H9 (cell line): ENCODE measurements at places on chromosomes 11 and 22. TPM values are rescaled to one million over a fixed set of nuclear protein-coding genes. Genes with fewer than 3 reads are reported as not detected.
A peak's percentile ranks its signal among the peaks of the same experiment; 100 is the strongest.

GRCh38 chr11:27187848-27188621 is 147.4 kb downstream of the BBOX1 start:
- DNase-seq: no peak

- DNase-seq: no peak
Measured at GRCh38 chr22:48104766-48105165, 1342.3 kb downstream of the TBC1D22A start.

The PPP1R14B gene
- 358 and 363 TPM in 2 replicates for total RNA-seq

- no peak for DNase-seq
Measured at GRCh38 chr11:111642542-111642941, 40.3 kb downstream of the SIK2 start.

- DNase-seq: peak; percentile 27
Measured at GRCh38 chr22:39208013-39208680, 36.6 kb downstream of the PDGFB start.

- DNase-seq: no peak
Measured at GRCh38 chr11:134048028-134048427, 20.8 kb upstream of the JAM3 start.

The PKDREJ gene
- total RNA-seq: 0.04 and 0.09 TPM in 2 replicates

GRCh38 chr11:69939551-69940245 is 120.5 kb upstream of the FGF3 start:
- DNase-seq: no peak

DNA sequence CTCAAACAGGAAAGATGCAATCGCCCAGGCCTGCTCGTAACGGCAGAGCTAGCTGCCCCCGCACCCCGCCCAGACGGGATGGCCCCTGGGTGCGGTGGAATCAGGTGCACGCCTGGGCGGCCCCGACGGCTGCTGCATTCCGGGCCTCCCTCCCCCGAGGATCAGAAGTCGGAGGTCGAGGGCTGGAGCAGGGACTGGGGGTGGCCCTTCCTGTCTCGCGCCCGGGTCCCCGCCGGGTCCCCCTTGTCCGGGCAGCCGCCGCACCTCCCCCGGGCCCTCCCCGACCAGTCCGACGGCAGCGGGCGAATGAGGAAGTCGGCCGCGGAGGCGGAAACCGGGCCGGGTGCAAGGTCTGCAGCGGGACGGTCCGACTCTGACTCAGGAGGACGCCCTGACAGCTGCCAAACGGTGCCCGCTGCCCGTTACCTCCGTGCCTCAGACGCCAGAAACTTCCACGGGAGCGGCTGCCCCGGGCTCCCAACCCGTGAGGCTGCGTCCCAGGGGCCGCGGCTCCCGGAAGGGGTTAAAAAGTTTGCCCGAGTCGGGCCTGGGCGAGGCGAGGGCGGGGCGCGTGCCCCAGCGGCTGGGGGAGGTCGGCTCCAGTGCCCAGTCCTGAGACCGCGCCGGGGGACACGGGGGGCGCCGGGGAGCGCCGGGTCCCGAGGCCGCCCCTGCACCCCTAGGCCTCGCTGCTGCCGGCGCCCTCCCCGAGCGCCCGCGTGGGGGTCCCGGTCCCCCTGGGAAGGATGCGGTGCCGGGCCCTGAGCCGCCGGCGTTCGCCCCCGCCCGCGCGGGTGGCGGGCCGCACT is 663 bp downstream of the MYH9 start:
- no peak for DNase-seq

The OR5P2 gene
- total RNA-seq: not detected in 2 replicates

The OR2D2 gene
- total RNA-seq: 0.26 and 0.79 TPM in 2 replicates

DNA sequence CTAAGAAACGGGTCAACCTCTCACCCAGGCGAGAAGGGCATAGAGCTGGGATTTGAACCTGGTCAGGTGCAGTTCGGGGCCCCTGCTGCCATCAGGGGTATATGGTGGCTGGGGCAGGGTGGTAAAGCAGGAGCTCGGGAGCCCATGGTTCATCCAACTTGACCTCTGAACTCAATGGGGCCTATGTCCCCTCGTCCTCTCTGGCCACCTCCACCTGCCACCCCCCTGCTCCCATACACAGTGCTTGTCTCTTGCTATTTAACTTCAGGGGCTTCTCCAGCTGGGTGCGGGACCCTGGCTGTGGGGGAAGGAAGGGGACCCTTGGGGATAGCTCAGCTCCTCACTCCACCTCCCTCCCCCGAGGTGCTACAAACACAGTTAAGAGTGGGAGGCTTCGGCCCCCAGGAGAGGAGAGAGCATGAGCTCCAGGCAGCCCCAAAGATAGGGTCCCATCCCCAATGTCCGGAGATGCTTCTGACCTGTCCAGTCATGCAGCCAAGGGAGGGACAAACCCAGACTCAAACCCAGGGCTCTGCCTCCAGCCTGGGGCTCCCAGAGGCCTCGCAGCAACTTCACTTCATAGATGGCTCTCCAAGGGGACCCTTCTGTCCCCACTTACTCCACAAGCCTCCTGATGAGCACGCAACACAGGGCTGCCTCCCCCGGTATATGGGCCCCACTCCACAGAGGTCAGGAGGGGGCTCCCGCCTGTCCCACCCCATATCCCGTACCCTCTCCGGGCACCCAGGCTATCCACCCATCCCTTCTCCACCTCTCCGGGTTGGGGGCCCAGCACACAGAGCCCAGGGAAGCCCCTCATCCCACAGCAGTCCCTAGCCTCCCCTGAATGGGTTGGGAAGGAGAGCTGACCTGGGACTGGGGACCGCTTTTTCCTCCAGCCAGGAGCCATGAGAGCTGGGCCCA is 712 bp downstream of the IL2RB start:
- DNase-seq: no peak

GRCh38 chr22:37739035-37739434 is 42.2 kb downstream of the TRIOBP start:
- no peak for DNase-seq

GRCh38 chr22:46797355-46797754 is 34.9 kb downstream of the TBC1D22A start:
- DNase-seq: no peak

- no peak for DNase-seq
Measured at GRCh38 chr11:14336507-14337503, 22.2 kb downstream of the RRAS2 start.

The UCP3 gene
- 0.77 and 0.85 TPM in 2 replicates for total RNA-seq

DNA sequence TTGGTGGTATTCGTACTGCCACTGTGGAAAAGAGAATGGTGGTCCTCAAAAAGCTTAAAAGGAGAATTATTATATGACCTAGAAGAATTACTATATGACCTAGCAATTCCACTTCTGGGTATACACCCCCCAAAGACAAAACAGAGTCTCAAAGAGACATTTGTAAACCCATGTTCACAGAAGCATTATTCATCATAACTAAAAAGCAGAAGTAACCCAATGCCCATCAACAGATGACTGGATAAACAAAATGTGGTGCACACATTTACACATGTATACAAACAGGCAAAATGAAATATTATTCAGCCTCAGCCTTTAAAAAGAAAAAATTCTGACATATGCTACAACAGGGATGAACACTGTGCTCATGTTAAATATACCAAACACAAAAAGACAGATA is 89.4 kb downstream of the ARHGAP32 start:
- DNase-seq: no peak
